CD8-positive, alpha-beta T cell (primary cell): ENCODE measurements at places on chromosomes 5 and 9.

- no peak for DNase-seq
Measured at GRCh38 chr5:174151599-174152181, 106.2 kb downstream of the NSG2 start.

DNA sequence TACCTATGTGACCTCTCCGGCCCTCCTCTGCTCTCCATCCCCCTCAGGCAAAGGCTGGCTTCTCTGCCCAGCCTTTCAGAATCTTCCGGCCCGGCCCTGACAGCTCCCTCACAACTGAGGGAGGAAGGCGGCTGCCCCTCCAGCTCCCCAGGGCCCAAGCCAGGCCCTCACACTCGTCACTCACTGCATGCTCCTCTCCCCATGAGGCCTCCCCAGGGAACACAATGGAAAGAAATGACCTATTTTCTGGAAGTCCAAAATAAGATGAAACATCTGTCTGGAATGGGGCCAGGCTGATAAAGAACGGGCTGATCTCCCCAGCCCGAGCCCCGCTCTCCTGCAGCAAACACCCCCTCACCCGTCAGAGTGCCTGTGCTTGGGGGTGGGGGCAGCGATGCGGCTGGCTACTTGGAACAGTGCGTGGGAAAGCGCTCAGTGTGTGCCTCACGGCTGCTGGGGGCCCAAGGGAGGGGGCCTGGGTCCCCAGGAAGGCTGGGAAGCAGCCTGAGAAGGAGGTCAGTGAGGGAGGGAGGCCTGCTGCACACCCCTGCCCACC lies 11.3 kb downstream of the PDGFRB start:
- no peak for DNase-seq

DNA sequence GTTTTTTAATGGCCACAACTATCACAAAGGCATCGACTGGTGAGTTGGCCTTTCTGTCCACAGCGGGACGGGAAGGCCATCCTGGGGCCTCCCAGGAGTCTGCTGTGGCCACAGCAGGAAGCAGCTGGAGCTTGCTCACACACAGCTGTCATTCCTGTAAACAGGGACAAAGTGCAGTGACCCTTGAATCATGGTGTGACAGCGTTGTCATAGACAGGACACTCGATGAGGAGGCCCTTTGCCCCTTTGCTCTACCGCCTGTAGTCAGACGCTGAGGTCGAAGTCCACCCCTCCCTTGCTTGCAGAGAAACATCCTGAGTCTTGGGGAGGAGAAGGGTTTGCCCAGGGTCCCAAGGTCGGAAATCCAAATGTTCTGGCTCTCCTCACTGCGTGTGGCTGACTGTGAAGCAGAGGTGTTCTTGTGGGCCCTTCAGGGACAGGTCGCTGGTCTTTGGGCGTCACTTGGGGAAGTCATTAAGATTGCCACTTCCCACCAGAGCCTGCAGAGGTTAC lies 35.1 kb downstream of the NDST1 start:
- DNase-seq = no peak

GRCh38 chr5:5308319-5308718 lies 114.2 kb upstream of the ICE1 start:
- DNase-seq = no peak

DNA sequence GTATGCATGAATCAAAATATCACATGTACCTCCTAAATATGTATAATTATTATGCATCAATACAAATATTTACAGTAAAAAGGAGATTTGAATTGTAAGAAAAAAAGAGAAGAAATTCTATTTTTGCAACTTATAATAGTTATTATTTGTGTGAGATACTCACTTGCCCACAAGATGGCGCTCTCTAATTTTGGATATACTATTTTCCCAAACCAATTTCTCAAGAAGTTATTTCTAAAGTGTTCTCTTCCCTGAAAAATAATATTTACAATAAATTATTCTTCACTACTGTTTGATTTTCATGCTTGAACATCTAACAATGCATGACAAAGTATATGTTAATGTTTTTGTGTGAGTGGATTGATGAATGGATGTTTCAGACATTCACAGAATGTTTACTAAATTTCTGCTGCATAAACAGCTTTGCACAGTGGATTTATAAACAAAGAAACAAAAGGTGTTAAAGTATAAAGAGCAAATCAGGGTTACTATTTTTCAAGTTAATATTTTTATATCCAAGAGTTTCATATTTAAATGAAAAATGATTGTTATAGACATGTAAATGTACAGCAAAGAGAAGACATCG lies 503.4 kb downstream of the PDE4D start:
- DNase-seq = no peak

- DNase-seq = no peak
Measured at GRCh38 chr9:90645721-90646120, 3.1 kb upstream of the DIRAS2 start.
